ENCODE measurements at places on chromosomes 1 and 21. TPM values are rescaled to one million over a fixed set of nuclear protein-coding genes. Genes with fewer than 3 reads are reported as not detected.

DNA sequence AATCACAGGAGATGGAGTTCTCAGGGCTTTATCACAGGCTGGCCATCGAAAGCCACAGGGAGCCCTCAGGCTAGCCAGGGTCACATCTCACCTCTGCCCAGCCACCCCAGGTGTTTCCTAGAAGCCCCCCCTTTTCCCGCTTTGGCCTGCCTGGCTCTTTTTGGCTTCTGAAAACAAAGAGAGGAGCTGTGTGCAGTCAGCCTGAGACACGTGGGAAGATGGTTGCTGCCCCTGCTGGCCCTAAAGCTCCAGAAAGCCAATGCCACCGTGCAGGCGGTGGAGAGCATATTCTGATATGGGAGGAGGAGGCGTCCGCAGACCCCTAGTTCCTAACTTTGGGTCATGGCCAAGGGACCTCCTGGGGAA lies 18.7 kb upstream of the LBR start:
- H3K27ac ChIP-seq = peak overlapping the region; percentile 95
- peaks cover 3% of the 10 kb centered on the region for H3K27me3 ChIP-seq
- DNase-seq = no peak
- H3K4me3 ChIP-seq = peak overlapping the region; percentile 76
- H3K36me3 ChIP-seq = no peaks in the 10 kb centered on the region

- H3K4me3 ChIP-seq = no peak overlapping the region
- no peak overlapping the region for H3K27ac ChIP-seq
- DNase-seq = no peak
- H3K36me3 ChIP-seq = no peaks in the 10 kb centered on the region
Observed at GRCh38 chr1:181541947-181542346, 58.6 kb downstream of the CACNA1E start.

- DNase-seq = no peak
- no peaks in the 10 kb centered on the region for H3K27me3 ChIP-seq
- no peak overlapping the region for H3K4me3 ChIP-seq
Observed at GRCh38 chr21:43903451-43904091, 38.5 kb downstream of the AGPAT3 start.

DNA sequence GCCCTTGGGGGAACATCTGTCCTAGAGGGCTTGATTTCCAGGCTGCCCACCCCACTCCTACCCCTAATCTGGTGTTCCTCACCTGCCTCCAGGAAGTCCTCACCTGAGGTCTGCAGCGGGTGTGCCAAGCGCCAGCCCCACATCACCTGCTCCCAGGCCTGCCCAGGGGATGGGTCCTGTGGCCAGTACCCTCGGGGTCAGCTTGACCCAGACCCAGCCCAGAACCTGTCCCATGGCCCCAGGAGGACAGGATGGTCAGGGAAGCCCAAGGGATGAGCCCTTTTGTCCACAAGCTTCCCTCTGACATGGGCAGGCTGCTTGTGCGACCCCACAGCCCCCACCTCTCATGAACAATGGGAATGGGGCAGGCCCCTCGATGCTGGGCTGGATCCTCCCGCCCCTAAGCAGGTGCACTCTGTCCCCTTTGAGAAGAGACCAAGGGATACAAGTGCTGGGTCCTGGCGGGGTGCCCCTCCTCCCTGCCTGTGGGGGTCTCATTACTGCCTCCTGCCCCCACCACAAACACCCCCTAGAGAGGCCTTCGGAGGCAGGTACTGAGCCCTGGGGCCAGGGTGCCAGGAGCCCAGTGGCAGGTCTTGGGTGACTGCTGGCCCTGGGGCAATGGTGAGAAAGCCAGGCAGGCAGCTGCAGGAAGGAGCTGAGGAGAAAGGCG lies 3.2 kb downstream of the MIB2 start:
- no peak overlapping the region for H3K4me3 ChIP-seq
- no peak for DNase-seq
- peaks cover 12% of the 10 kb centered on the region for H3K4me1 ChIP-seq
- H3K36me3 ChIP-seq = no peaks in the 10 kb centered on the region

DNA sequence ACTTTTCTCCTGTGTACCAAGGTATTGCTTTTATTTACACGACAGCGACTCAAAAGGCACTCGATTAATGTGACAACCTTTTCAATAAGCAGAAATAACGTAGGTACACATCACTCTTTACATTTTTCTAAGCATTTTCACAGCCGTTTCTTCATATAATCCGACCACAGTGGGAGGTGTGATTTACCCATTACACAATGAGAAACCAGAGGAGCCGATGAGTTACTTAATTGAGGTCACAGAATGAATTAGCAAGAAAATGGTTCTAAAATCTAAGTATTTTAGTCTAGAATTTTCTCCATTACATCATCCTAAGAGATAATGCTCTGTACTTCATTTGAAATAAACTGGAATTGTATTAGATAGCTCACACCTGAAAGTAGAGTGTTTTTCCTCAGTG lies 71.5 kb downstream of the UMODL1 start:
- peaks cover 7% of the 10 kb centered on the region for H3K27me3 ChIP-seq
- peaks cover 5% of the 10 kb centered on the region for H3K4me1 ChIP-seq
- DNase-seq = no peak
- H3K4me3 ChIP-seq = no peak overlapping the region

Gene NHLH1
- 0.48 TPM for total RNA-seq

Gene CD160
- total RNA-seq = not detected

- H3K27ac ChIP-seq = no peak overlapping the region
- H3K36me3 ChIP-seq = peaks cover 36% of the 10 kb centered on the region
- H3K4me3 ChIP-seq = no peak overlapping the region
- peak; percentile 18 for DNase-seq
Observed at GRCh38 chr1:160359559-160360226, 7.2 kb upstream of the NHLH1 start.

Measured in type B pancreatic cell (in vitro differentiated cells).